Foreskin fibroblast (primary cell): ENCODE measurements at places on chromosomes 12 and 14.
A peak's percentile ranks its signal among the peaks of the same experiment; 100 is the strongest.

DNA sequence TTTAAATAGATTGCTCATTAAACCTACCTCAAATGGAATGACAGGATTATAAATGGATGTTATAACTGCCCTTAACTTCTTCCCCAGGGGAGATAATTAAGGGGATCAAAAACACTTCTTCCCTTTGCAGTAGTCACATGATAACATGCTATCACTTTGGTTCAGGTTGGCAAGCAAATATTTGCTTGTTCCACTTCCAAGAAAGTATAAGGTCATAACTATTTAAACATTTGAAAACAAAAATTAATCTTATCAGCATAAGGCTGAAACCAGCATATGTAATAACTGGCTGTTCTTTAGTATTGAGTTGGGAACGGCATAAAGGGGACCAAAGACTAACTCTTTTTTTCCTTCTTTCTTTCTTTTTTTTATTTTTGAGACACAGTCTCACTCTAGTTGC, 2.4 kb upstream of the LYZ start:
- DNase-seq, result no peak

DNA sequence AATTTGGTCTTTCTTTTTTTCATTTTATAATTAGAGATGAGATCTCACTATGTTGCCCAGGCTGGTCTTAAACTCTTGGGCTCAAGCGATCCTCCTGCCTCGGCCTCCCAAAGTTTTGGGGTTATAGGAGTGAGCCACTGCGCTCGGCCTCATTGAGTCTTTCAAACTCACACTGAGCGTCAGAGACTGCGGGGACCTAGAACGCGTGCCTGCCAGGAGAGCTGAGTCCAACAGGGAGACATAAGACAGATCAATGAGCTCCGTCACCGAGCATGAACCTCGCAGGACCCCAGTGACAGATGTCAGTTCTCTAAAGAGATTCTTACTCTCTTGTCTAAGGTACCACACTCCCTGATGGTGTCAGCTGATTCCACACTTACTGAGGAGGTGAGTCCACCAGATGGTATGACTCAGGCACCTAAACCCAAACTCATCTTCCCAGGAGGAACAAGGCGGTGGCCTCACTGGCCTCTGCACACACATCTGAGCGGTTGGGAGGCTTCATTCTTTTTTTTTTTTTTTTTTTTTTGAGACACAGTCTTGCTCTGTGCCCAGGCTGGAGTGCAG, 58.9 kb downstream of the CCDC88C start:
- no peak for DNase-seq

DNA sequence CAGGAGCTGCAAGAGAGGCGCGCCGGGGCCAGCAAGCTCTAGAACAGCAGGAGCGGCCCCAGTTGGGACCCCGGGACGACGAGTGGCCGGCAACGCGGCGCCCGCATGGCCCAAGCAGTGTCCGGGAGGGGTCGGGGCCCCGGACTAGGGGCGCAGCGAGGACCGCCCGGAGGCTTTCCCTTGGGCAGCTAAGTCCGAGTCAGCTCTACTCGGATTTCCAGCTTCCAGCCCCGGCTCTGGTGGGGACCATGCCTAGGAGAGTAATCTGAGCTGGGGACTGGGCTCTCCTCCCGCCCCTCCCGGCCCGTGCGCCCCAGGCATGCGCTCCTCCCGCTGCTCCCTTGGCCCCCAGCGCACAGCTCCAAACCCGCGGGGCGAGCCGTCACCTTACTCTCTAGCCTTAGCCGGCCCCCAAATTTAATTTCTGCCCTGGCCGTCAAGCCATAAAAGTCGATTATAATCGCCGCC, 41.6 kb upstream of the CAPRIN2 start:
- peak; percentile 82 for DNase-seq

DNA sequence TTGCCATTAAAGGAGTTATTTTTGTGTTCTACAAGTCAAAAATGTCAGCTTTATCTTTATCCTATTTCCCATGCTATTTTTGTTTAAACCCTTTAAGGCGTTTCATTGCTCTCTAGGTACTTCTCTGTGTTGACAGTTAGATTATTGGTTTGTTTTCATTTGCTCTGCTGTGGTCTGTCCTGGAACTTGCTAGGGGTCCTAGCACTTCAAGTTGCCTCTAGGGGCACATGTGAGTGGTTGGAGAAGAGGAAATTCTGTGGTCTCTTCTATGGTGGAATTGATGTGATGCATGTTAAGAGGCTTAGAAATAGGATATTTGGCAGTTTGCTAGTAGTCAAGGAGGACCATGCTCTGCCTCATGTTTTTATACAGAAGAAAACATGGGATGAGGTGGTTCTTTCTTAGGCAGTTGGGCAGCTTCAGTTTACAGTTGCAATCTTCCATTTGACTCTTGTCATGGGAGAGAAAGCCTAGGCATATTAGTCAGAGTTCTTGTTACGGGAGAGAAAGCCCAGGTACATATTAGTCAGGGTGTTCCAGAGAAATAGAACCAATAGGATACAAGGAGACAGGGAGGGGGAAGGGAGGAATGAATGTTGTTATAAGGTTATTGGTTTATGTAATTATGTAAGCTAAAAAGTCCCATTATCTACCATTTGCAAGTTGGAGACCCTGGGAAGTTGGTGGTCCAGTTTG, 14.4 kb downstream of the TTLL5 start:
- no peak for DNase-seq

- DNase-seq, result peak; percentile 16
Observed at GRCh38 chr12:111298582-111299436, 70.1 kb downstream of the PHETA1 start.

GRCh38 chr12:8081251-8081920, 688 bp upstream of the NECAP1 start:
- no peak for DNase-seq

GRCh38 chr12:132603240-132604150, 6.9 kb downstream of the LRCOL1 start:
- DNase-seq, result no peak

GRCh38 chr12:128796439-128797118, 27.2 kb downstream of the SLC15A4 start:
- no peak for DNase-seq

GRCh38 chr12:12616512-12617310, 5.0 kb downstream of the CREBL2 start:
- no peak for DNase-seq

DNA sequence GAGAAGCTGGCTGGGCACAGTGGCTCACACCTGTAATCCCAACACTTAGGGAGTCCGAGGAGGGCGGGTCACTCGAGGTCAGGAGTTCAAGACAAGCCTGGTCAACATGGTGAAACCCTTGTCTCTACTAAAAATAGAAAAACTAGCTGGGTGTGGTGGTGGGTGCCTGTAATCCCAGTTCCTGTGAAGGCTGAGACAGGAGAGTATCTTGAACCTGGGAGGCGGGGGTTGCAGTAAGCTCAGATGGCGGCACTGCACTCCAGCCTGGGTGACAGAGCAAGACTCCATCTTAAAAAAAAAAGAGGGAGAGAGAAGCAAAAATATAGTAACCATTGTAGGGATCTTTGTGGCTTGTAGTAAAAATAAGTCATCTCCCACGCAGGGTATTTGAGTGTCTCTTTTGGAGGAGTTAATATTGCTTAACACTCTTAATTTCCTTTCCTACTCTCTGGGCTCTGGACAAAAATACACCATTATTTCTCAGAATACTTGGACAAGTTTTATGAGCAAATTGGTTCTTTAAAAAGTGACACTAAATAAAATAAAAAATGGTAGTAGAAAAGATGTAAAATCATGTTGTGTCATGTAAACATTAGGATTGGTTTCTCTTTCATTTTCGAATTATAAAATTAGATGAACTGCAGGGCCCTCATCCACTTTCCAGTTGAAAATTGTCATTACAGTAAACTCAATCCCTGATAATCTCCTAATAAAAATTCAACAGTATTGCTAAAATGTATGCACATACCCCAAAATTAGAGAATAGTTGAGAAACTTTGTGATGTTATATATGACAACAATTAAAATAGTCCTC, 61.1 kb upstream of the C12orf71 start:
- DNase-seq, result no peak

- DNase-seq, result peak; percentile 13
Observed at GRCh38 chr12:117587631-117588287, 226.3 kb upstream of the NOS1 start.

GRCh38 chr12:60977966-60978365, 1282.2 kb upstream of the USP15 start:
- DNase-seq, result peak; percentile 0

GRCh38 chr12:98639491-98639890, 5.1 kb downstream of the IKBIP start:
- no peak for DNase-seq
